ENCODE measurements at places on chromosomes 12 and 14.

GRCh38 chr12:38761636-38762342 is 143.6 kb downstream of the CPNE8 start:
- no peak for DNase-seq

DNA sequence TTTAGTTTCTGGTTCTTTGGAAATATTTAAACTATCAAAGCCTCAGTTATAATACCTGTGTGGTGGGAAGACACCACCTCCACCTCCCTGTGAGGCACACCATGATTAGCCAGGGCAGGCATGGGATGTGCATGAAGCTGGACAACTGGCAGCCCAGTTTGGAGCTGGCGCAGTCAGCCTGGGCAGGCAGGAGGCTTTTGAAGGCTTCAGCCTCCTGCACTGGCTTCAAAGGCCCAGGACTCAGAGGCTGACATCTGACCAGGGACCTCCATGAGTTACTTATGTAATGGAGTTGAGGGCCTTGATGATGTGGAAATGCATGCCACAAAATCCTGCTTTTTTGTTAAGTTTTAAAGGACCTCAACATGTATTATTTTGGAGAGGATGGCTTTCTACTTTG is 30.3 kb downstream of the C14orf132 start:
- DNase-seq: no peak

- no peak for DNase-seq
These were observed 844.3 kb downstream of the GALC start for GRCh38 chr14:87148655-87149054.

DNA sequence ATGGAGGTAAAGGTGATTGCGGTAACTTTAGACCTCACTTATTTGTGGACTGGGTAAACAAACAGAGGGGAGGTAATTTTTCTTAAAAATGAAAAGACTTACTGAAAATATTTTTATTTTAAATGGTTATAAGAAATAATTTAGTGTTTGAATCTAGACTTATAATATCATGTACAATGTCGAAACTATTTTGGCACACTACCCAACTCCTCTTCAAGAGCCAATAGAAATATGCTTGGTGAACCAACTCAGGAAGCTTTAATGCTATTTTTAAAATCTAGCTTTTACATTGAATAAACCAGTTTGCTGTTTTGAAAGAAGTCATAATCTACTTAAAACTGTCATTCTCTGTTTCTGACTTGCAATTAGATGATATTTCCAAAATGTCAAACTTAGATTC is 175.8 kb upstream of the NPAS3 start:
- no peak for DNase-seq

DNA sequence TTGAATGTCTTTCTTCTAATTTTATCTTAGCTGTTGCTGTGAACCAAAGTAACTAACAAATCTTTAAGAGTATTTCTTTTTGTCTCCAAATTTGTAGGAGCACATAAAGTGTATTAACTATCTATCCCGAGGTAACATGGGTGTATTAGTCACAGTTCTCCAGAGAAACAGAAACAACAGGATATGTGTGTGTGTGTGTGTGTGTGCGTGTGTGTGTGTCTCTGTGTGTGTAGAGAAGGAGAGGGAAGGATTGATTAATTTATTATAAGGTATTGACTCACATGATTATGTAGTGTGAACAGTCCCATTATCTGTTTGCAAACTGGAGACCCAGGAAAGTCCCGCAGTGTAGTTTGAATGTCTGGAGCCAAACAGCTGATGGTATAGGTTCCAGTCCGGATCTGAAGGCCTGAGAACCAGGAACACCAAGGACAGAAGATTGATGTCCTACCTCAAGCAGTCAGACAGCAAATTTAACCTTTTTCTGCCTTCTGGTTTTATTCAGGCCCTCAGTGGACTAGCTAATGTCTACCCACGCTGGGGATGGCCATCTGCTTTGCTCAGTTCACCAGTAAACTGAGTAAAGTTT is 14.4 kb downstream of the G2E3 start:
- no peak for DNase-seq

- DNase-seq: no peak
These were observed 203.2 kb downstream of the PAWR start for GRCh38 chr12:79487386-79488110.

DNA sequence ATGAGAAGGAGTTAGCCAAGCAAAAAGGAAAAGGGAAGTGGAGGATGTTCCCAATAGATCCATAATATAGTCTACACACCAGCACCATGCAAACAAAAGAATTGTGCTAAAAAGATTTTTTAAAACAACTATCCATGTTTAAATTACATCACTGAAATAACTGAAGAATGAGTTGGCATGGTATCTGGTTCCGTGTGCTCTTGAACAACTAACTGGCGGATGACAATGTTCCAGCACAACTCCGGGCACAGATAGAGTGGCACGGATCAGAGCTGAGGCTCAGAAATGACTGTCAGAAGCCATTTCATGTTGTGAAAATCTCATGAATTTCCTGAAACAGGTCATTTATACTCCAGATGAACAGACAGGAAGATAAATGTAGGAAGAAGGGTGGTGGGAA is 153.1 kb downstream of the HMGA2 start:
- DNase-seq: no peak

DNA sequence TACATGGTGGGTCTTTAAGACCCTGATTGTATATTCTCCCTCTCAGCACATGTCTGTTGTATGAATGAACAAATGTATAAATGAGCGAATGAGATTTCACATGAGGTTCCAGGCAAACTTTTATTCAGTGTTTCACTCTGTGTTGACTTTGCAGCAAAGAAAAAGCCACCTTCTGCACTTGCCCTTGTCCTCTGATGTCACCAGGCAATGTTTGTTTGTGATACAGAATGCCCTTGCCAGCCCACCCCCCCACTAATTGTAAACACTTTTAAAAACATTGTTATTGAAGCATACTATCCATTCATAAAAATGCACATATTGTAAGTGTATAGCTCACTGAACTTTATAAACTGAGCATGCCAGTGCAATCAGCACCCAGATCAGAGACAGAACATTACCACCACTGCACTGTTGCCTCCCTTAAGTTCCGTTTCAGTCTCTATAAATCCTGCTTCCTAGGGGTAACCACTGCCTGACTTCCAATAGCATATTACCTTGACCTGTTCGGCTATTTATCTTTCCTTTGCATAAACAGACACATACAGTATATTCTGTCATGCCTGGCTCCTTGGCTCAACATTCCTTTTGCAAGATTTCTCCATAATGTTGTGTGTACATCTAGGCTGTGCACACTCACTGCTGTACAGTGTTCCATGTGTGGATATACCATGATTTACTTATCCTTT is 11.3 kb upstream of the LTA4H start:
- DNase-seq: no peak

DNA sequence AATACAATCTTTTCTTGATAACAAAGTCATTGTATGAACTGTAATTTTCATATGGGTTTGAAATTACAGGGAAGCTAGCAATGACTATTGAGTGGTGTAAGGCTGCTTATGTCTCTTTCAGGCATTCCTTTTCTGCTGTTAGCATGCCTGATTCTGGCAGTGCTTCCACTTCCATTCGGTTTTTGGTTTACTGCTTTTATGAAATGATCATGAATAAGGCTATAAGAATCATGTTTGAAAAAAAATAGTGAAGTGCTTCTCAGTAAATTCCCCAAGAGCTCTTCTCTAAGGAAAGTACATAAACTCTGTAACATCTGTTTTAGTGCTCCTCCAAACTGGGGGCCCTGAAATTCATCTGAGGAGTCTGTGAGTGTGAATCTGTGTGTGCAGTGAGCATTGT is 434.0 kb upstream of the RGS6 start:
- DNase-seq: no peak

DNA sequence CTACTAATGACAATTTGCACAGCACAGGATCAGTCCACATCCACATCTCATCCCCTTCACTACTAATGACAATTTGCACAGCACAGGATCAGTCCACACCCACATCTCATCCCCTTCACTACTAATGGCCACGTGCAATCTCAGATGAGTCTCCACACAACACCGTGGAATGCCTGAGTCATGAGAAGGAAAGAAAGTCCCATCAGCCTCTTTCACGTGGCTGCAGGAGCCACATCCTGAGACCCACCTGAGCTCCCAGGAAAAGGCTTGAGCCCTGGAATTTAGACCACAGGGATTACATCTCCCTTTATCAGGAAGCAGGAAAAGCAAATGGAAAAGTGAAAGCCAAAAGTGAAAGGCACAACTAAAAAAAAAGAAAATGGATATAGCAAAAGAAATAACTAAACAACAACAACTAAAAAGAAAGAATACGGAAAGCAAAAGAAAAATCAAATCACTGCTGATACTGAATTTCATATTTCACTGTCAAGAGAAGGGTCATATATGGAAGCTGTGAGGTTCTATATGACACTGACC is 1300.5 kb downstream of the TMEM121 start:
- DNase-seq: no peak

- no peak for DNase-seq
These were observed 87.9 kb downstream of the ALX1 start for GRCh38 chr12:85367936-85368335.

- DNase-seq: no peak
These were observed 2.3 kb downstream of the ST8SIA1 start for GRCh38 chr12:22332202-22332601.

DNA sequence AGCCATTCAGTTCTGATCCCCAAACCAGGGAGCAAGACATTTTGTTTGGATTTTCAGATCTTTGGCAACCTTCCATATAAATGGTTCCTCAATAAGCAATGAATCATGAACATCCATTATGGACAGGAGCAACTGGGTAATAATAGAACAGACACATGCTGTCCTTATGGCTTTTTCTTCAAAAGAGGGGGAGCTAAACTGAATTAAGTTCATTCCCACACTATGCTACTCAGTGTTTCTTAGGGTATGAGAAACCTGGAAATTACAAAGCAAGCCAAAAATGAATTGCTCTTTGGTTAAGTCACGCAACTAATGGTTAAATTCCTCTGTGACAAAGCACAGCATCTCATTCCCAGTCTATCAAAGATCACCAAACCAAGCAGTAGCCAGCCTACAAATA is 51.0 kb downstream of the PTGER2 start:
- DNase-seq: no peak

DNA sequence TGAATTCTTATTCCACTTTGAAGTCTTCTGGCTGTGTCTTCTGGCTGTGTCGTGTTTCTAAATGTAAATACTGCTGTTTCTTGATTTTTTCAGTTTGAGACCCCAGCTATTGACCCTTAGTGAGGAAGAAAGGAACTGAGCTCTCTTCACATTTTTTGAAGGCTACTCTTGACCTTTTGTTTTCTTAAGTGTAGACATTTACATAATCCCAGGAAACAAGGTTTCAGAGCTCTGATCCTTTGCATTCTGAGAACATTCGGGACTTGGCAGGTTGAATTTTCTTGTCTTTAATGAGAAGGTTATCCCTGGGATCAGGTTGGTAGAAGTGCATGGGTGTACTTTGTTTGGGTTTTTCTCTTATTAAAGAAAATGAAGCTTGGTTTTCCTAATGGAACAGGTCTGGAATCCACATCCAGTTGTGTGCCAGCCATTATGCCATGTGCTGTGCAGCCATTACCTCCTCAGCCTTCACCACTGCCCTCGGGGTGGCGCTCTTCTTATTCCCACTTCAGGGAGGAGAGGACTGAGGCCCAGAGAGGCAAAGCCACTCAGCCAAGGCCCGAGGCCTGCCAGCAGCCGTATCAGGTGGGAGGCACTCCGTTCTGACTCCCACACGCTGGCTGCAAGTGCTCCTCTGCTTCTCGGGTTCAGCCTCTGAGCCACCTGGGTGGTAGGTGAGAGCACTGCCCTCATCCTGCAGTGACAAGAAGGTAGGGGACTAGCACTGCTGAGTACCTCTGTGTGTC is 120.9 kb downstream of the BEGAIN start:
- no peak for DNase-seq

DNA sequence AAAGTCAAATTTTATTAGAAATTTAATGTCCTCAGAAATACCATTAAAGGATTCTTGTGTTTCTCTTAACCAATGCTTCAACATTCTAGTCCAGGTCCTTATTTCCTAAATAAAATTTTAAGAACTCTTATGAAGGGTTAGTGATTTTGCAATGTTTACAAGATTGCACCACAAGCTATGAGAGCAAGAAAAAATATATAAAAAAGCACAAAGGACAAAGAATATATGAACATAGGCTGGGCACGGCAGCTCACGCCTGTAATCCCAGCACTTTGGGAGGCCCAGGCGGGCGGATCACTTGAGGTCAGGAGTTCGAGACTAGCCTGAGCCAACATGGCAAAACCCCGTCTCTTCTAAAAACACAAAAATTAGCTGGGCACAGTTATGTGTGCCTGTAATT is 7.7 kb downstream of the RACGAP1 start:
- DNase-seq: no peak

DNA sequence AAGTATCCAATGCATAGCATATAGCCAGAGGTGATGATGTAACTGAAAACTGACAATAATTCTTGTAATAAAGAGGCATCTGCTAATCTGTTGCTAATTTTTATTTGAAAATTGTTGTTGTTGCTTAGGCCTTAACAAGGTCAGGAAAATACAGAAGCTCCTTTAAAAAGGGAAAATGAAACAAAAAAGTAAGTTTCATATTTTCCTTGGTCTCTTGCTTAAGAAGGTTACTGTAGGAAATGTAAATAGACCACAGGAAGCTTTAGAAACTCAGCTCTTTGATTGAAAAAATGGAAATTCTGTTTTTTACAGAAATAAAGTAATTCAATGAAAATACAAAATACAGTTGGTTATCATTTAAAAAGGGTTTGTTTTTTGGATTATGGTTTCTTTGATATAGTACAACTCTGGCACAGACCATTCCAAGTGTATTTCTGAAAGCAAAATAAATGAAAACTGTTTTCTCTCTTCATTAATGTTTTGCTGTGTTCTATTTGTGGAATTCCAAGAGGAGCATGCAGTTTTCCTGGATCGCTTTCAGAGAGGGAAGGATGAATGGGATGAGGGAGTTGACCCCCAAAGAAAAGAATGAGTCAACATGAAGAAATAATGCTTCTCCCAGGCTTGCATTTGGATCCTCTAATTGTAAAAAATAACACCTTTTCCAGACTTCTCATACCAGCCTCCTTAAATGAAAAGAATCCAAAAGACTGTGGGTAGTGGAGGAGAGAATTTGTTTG is 398.0 kb upstream of the FAR2 start:
- DNase-seq: no peak

- DNase-seq: no peak
These were observed 361.1 kb upstream of the RPL10L start for GRCh38 chr14:47012533-47013280.

GRCh38 chr14:20750194-20750593 is 4.5 kb downstream of the EDDM3A start:
- DNase-seq: no peak

- DNase-seq: no peak
These were observed 9.3 kb downstream of the TPCN1 start for GRCh38 chr12:113230315-113231234.

DNA sequence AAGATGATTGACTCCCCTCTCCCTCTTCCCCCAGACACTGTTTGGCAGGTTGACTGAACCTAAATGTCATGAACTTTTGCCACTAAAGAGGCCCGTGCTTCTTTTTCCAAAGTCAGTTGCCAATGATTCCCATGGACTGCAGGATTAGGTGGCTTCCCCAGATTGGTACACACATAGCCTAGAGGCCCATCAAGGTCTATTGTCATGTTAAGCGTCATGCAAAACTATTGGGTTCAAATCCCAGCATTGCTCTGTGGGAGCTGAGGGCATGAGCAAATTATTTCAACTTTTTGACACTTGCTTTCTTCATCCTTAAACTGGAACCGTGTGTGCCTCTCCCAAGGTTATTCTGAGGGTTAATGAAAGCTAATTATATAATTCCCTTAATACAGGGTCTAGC is 430.2 kb upstream of the TBX3 start:
- DNase-seq: no peak

Measured in posterior cingulate gyrus (tissue), 11 donors.